ENCODE measurements at places on chromosomes 12 and 14.

DNA sequence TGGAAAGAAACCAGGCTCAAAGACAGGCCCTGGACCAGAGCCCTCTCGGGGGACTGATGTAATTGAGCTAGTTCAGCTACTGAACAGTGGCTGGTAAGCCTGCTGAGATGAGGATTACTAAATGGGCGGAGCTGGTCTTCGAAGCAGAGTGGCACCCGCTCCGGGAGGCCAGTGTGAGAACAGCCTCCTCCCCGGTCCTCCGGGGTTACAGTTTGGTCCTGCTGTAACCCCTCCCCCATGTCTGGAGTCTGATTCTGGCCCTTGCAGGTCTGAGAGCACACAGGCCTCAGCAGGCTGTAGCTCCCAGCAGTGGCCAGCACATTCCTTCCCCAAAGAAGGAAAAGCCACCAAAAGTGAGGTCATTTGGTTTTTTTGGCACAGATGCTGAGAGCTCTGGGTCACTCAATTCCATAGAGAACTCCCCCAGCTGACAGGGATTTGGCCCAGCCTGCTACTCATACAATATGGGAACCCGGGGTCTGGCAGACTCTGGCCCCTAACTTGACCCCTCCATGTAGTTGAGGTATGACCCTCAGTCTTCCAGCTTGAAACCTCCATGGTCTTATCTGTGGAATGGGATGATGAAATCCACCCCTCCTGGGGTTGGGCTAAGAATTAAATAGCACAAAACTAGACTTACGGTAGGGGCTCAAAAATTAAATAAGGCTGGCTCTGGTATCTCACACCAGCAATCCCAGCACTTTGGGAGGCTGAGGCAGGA lies 39.0 kb downstream of the ACTN1 start:
- no peak for DNase-seq

- DNase-seq = no peak
Measured at GRCh38 chr12:104741497-104742367, 216.4 kb downstream of the SLC41A2 start.

DNA sequence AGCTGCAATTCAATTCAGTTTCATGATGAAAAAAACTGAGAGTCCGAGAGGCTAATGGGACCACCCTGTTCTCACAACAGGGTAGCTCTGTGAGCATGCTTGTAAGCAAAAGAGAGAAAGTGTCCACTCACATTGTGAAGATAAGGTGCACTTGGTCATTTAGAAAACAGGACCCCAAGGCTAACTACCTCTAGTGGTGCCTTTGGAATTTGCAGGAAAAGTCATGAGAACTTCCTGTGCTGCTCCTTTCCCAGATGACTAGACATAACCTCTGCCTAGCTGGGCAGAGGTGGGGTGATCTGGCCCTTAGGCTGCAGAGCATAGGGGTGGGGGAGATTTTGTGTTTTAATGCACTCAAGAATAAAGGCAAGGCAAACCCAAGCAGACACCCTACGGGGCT lies 118.9 kb downstream of the STAB2 start:
- DNase-seq = no peak

GRCh38 chr12:105083551-105084105 lies 630 bp downstream of the ALDH1L2 start:
- no peak for DNase-seq

GRCh38 chr12:124856132-124856841 lies 7.4 kb downstream of the SCARB1 start:
- DNase-seq = no peak

Data from stimulated activated CD4-positive, alpha-beta T cell treated with anti-CD3 and anti-CD28 coated beads, Interleukin-1b, Interleukin-23, amount 100 ng/mL, for 1 hour (primary cell).